ENCODE measurements at places on chromosomes 12 and 14.

DNA sequence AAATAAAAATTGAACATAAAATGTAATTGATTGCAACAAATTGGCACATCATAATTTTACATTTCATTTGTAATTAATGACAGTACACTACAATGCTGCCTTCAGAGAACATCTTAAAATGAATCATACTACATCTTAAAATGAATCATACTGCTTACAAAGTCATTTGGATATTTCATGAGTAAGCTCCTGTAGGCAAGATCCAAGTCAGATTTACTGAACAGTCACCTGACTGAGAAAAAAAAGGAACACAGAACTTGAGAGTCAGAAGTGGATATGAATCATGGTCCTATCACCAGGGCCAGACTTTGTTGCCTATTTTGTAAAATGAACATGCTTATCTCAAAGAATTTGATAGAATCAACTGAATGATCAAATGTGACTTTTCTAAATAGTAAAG lies 32.7 kb upstream of the FBLN5 start:
- DNase-seq = no peak

- no peak for DNase-seq
Measured at GRCh38 chr12:95881331-95881955, 22.7 kb downstream of the SNRPF start.

- no peak for DNase-seq
Measured at GRCh38 chr12:104494137-104494792, 37.5 kb downstream of the CHST11 start.

GRCh38 chr12:54128416-54128815 lies 60.4 kb downstream of the SMUG1 start:
- no peak for DNase-seq

GRCh38 chr12:13713556-13714410 lies 267.6 kb downstream of the GRIN2B start:
- no peak for DNase-seq

GRCh38 chr12:53551889-53552291 lies 44.6 kb upstream of the NPFF start:
- DNase-seq = no peak

DNA sequence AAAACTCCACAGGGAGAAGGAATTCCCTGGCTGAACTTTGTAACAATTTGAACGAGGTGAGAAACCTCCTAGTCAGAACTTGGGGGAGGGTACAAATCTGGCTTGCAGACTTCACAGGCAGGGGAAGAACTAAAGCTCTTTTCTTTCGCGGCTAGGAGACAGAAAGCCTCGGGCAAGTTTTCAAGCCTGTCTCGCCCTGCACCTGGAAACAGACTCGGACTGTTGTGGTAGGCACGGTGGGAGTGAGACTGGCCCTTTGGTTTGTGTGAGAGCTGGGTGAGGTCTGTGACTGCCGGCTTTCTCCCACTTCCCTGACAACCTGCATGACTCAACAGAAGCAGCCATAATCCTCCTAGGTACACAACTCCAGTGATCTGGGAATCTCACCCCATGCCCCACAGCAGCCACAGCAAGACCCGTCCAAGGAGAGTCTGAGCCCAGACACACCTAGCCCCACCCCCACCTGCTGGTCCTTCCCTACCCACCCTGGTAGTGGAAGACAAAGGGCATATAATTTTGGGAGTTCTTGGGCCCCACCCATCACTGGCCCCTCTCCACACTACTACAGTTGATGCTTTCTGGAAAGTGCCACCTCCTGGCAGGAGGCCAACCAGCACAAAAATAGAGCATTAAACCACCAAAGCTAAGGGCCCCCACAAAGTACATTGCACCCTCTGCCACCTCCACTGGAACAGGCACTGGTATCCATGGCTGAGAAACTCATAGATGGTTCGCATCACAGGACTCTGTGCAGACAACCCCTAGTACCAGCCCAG lies 102.7 kb upstream of the ST8SIA1 start:
- DNase-seq = no peak

- no peak for DNase-seq
Measured at GRCh38 chr12:68768431-68768939, 22.5 kb downstream of the SLC35E3 start.

- DNase-seq = peak; percentile 21
Measured at GRCh38 chr12:71636704-71637115, 26.9 kb downstream of the ZFC3H1 start.

DNA sequence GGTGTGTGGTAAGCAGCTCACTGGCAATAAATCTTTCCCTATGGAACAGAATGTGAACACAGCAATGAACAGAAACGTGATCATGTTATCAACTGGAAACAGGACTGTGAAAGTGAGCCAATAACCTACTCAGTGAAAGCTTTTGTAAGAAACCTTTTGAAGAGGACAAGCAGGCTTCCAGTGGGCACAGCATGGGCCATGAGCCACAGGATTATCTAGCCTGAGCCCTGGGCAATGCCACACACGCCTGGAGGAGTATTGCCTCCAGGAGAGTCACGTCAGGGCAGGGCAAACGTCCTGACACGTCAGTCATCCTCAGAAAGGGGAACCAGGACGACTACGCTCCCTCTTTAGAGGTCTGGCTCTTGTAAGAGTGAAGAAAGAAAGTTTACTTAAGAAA lies 32.3 kb downstream of the NRDE2 start:
- DNase-seq = no peak

- no peak for DNase-seq
Measured at GRCh38 chr12:19778172-19778571, 338.9 kb downstream of the AEBP2 start.

GRCh38 chr14:92551044-92551841 lies 37.7 kb downstream of the RIN3 start:
- no peak for DNase-seq

- no peak for DNase-seq
Measured at GRCh38 chr14:103702497-103703432, 12.5 kb downstream of the XRCC3 start.

GRCh38 chr14:95134304-95134933 lies 22.9 kb downstream of the DICER1 start:
- no peak for DNase-seq

DNA sequence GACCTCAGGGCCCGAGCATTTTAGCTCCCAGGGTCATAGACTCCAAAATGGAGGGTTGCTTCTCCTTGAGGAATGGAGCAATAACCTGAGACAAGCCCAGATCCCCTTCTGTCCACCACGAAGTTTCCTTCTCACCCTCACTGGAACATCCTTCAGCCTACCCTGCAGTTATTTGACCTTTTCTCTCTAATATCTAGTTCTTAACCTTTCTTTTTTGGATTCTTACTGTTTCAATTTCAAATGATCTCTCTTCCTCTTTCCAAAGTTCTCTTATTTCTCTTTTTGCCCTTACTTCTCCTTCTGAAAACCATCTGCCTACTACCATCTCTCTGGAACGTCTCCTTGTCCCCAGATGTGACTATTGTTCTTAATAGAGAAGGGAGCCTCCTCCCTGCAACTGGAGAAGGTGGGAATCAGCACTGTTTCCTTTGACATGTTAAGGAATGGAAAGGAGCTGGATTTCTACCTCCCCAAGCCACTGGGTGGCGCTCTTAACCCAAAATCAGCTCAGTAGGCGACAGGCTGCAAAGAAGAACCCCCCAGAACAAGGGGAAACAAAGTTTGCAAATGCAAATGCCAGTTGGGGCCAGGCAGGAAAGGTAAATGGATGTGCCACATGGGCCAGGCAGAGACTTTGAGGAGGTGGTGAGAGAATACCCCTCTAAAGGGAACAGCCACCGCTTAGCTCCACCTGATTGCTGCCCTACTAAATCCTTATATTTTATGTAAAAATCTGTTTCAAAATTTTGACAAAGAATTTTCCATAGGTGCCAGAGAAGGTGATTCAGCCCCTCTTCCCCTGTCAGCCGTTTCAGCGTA lies 22.4 kb upstream of the PDE1B start:
- peak; percentile 21 for DNase-seq

All from CMK (cell line).